Activated T-cell treated with anti-CD3 and anti-CD28 coated beads for 4 hours (primary cell): ENCODE measurements at places on chromosomes 1 and 21.
A peak's percentile ranks its signal among the peaks of the same experiment; 100 is the strongest.

DNA sequence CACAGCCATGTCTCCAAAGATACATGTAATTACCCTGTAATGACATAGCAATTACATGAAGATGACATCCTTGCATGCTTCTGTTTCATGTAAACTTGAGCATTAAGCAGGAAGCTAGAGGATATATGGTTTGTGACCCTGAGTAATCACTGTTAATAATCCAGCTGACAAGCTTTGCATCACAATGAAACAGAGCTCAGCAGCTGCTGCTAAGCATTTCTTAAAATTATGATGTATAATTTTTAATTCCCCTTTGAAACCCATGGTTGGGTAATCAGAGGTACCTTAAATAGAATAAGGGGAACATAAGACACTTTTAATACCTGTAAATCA, 293.5 kb downstream of the NTNG1 start:
- no peak for DNase-seq

DNA sequence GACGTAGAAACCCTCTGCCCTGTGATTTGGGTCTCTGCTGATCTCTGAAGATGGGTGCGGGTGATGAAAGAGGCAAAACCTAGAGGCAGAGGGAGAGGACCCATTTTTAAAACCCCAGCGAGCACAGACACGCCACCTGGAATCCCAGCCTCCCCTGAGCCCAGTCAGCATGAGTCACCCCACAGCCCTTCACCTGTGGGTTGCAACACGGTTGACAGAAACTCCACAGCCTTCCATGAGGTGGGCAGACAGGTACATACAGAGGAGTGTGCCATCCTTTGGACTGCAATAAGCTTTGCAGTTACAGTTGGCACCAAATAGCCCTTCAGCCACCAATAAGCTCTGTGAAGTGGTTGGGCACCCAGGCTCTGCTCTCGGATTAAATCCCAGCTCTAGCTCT, 2.1 kb upstream of the GRHL3 start:
- DNase-seq = no peak

- no peak for DNase-seq
Measured at GRCh38 chr1:172142324-172142723, 278.2 kb upstream of the C1orf105 start.

- DNase-seq = no peak
Measured at GRCh38 chr21:20856926-20857325, 141.3 kb upstream of the NCAM2 start.

- DNase-seq = no peak
Measured at GRCh38 chr1:180773210-180773865, 139.4 kb upstream of the KIAA1614 start.

DNA sequence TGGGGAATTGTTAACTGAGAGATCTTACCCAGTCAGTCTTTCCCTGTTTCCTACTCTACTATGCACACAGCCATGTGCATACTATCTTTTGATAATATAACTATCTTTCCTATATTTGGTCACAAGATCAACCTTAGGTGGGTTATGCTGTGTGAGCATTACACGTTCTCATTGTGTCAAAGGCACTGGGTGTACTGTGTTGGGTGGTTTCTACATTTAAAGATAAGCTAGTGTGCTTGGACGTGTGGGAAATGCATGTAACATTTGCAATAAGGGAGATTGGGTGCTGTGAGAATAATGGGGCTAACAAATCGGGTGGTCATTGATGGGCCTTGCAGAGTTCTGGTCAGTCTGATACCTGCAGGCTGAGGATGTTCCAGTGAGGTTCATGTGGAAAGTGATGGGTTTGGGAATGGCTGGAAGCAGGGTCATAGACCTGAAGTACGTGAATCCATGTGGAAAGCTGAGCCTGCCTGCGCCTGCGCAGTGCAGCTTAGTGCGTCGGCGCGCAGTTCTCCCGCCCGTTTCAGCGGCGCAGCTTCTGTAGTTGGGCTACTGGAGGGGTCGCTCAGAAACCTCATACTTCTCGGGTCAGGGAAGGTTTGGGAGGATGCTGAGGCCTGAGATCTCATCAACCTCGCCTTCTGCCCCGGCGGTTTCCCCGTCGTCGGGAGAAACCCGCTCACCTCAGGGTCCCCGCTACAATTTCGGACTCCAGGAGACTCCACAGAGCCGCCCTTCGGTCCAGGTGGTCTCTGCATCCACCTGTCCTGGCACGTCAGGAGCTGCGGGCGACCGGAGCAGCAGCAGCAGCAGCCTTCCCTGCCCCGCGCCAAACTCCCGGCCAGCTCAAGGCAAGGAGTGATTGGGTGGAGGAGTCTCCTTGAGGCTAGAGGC, at the start of gene MSH4:
Gene MSH4 (plus strand): TSS at position 507 of the 897 bp plus-strand sequence. CDS start 104 bp downstream, at position 611.
- no peak for DNase-seq

- DNase-seq = no peak
Measured at GRCh38 chr1:75392278-75392677, 218.6 kb downstream of the SLC44A5 start.

GRCh38 chr1:157004327-157004726, 41.2 kb downstream of the ARHGEF11 start:
- no peak for DNase-seq

DNA sequence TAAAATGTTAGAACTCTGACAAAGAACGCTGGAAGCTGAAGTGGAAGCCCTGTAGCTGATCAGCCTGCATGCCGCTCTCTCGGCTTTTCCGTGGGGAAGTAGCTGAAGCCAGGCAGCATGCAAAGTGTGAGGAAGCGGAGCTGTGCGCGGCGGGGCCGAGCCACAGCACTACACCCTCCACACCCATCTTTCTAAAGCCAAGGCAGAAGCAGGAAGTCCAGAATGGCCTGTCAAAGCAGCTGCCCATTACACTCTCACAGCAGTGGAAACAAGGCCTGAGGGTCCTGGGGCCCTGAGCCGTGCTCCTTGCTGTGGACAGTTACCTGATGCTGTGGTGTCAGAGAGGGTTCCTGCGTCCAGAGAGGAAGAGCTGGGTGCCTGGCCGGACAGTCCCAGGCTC, 69.6 kb downstream of the UBR4 start:
- DNase-seq = no peak

DNA sequence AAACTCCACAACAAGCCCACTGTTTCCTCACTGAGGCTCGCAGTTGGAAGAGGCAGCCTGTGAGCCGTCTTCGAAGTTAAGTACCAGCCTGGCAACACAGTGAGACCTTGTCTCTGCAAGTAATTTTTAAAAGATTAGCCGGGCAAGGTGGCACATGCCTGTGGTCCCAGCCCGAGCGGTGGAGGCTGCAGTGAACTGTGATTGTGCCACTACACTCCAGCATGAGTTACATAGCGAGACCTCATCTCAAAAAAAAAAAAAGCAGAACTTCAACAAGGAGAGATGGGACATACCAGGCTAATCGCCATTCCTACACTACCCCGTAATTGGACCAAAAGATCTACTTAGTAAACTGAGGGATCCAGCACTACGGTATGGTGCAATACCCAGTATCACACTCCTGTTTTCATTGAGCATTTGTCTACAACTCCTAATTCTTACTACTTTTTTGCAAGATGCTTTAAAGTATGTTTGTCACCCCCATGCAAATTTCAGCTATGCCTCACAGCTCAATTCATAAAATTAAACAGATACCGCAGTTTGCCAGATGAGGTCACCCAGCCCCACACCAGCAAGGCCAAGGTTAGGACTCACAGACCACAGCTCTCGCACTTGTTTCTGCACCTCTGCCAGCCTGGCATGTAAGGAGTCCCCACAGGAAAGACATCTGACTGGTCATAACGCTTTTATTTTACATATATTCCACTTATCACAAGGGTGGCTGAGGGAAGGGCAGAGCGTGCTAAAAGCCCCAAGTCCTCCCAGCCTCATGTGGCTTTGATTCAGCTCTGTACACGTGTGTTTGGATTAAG, 21.0 kb downstream of the SDE2 start:
- DNase-seq = no peak

DNA sequence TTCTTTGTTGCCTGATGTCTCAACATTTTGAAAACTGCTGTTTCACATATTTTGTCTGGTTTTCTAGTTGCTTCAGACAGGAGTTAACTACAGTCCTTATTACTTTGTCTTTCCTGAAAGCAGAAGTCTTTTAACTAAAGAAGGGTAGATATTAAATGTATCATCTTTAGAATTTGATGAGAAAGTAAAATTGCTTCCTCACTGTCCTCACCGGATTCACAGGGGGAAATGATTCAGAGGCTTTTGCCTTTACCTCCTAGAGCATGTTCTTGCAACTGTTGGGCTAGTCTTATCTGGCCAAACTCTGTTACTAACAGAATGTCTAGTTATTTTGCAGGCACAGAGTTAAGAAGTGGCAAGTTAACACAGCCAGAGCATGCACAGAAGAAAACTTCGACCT, 107.2 kb upstream of the VAV3 start:
- no peak for DNase-seq

DNA sequence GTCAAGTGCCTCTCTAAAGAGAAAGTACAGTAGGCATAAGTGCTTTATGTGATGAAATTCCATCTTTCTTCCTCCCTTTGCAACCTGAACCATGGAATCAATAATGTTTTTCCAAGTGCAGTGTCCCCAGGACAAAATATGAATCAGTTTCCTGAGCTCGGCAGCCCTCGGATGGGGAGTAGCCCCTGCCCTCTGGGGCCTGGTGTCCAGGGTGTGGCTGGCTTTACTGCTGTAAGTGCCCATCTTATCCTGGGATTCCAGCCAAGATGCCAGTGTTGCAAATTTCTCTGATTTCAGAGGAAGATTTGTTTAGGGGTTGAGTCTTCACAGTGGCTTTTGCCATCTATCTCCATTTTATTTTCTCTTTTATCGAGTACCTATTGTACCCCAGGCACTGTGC, 40.5 kb upstream of the SRP9 start:
- no peak for DNase-seq

DNA sequence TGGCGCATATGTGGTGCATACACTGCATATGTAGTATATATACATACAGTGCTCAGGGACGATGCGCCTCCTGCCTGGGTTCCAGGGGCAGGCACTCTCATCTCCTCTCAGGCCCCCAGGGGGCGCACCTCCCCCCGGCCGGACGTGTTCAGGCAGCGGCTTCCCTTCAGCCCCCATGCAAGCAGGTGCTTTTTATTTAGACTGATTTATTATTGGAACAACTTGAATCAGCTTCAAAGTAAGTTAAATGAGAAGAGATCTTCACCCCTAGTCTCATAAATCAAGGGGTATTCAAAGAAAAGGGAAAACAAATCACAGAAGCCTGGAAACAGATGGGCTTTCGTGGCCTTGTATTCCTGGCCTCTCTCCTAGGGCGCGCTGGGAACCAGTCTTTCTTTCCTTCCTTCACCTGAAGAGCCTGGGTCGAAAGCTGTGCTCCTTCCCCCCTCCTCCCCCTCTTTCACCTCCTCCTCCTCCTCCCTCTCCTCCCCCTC, 64.6 kb downstream of the UBIAD1 start:
- peak; percentile 67 for DNase-seq

DNA sequence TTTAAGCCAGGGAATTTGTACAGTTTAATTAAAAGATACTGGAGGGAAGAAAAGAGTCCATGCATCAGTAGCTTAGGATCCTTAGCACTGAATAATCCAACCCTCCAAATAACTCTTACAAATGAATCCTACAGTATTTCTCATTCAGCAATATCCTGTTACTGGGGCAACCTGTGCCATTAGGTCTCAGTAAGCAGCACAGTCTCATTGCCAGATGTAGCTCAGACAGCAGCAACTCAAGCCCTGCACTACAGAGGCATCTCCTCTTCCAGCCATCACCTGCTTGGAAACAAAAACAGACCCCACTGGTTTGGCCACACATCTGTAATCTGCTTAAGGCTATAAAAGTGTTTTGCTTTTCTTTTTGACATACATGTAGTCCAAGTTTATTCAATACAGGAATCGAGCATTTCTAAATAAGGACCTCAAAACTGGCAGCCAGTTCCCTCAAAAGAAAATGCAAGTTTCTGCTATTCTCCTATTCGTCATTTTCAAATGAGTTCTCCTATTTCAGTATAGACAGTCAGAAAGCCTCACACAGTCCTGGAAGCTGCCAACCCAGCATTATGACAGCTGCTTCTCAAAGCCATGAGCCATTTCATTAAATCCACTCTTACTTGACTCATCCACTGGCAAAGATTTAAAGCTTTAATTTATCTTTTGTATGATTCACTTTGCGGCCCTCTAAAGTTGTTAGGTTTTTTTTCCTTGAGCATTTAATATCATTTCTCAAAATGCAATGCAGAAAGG, 129.0 kb downstream of the APP start:
- no peak for DNase-seq

DNA sequence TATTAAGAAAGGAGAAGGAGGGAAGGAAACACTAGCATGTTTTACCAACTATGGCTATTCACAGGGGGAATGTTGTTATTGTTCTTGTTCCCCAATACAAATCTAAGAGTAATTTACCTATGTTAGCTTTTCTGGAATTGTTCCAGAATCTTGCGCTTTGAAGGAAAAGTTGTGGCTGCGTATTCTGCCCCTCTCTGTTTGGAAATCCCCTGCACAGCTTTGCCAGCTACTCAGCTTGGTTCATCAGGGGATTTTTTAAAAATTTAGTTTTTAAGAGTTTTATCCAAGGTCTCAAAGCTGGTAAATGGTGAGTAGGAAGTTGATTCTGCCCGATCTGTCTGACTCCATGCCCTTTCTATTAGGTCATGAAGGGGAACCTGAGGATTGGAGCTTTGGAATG, 9.5 kb upstream of the IRF6 start:
- DNase-seq = no peak

- DNase-seq = no peak
Measured at GRCh38 chr1:94679332-94680038, 137.9 kb upstream of the F3 start.

DNA sequence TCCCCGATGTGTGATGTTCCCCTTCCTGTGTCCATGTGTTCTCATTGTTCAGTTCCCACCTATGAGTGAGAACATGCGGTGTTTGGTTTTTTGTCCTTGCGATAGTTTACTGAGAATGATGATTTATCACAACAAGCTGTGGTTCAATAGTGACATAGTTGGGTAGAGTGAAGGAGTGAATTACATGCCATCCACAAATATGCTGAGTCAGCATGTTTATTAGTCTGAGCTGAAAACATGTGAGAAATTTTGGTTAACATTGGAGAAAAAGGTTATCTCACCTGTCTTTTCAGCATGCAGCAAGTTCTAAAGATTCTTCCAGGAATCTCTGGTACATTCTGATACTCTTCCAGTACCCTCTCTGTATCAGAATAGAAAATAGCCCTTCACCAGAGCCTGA, 19.0 kb downstream of the OR2L3 start:
- DNase-seq = no peak

- no peak for DNase-seq
Measured at GRCh38 chr1:193486671-193487229, 300.3 kb upstream of the B3GALT2 start.

DNA sequence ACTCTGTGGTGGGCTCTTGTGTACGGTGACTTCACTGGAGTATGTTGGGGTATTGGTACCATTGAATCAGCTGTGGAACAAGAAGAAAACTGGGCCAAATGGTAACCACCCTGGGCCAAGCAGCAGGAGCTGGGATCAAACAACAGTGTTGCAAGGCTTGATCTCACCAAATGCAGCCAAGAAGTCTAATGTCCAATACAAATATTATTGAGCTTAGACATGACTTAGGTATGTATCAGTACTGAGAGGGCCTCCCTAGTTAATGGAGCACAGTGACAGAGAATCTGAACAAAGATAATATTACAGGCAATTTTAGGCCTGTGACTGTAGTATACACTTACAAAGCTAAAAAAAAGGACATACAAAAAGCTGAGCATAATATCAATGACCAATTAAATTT, 604.8 kb downstream of the PLA2G4A start:
- no peak for DNase-seq
